ENCODE measurements at places on chromosomes 3 and 15.

GRCh38 chr15:49686599-49686998 lies 65.8 kb downstream of the DTWD1 start:
- no peak for DNase-seq

DNA sequence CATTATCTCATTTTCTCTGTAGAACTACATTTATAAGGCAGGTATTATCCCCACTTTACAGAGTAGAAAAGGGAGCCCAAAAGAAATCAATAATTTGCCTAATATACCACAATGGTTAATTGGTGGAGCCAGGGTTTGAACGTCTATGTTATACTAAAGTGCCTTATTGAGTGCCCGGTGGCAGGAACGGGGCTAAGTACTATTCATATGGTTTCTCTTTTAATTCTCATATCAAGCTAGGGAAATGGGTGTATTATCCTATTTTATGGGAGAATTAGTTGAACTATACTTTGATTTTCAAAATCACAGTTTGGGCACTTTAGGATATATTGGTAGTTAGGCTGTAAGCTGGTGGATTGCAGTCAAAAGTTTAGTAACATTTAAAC lies 1.5 kb downstream of the CEP97 start:
- DNase-seq = no peak

GRCh38 chr3:143952569-143953072 lies 19.0 kb upstream of the DIPK2A start:
- no peak for DNase-seq

DNA sequence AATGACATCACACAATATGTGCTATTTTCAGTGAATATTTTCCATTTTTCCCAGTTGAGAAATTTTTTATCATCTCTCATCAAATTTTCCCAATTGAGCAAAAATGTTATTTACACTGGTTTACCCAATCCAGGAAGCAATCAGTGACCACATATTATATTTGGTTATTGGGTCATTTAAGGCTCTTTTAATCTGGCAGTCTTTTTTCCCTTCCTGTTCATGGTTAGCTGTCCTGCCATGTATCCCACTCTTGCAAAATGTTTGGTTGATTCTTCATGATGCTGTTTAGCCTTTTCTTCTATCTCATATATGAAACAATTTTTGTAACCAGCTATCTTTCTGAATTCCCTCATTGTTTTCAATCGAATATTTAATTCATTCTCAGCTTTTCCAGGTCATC lies 626.0 kb downstream of the RBMS3 start:
- DNase-seq = no peak

DNA sequence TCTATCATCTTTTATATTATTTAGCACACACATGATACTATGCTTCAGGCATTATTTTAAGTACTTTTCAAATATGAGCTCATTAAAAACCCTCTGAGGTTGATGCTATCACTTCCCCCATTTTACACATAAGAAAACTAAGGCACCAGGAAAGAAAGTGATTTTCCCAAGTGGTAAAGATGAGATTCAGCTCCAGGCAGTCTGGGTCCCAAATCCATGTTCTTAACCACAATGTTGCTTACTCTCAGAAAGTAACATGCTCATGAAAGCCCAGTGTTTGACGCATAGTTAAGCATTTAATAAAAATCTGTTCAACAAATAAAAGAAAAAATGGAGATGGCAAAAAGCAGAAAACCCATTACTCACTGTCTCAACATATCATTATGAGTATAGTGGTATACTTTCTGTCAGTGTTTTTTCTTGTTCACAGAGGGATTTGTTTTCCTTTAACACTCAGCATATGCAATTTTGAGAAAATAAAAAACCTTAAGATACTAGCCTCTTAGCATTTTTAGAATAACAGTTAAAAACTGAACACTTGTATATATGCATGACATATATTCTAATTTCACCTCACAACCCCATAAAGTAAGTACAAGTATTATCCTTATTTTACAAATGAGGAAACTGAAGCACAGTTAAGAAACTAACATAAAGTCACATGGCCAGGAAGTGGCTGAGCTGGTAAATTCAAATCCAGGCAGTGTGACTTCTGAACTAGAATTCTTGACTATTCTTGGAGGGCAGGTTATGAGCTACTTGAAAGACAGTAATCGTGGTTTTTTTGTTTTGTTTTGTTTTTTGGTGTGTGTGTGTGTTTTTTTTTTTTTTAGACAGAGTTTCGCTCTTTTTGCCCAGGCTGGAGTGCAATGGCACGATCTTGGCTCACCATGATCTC lies 10.4 kb downstream of the PEAK1 start:
- DNase-seq = no peak

DNA sequence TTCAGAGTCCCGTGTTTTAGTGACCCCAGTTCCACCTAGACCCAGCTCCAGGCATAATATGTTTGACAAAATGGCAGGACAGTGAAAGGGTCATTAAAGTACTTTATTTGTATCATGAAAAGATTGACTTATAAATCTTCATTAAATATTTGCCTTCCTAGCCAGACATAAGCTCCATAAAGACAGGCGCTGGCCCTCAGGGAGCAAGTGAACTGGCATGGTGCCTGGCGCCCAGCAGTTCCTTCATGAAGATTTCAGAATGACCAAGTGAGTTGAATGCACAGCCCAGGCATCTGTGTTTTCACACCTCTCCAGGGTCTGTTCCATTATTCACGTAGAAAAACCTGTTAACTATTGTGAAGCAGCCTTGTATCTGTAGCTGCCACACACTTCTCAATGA lies 166.2 kb downstream of the GAP43 start:
- no peak for DNase-seq

DNA sequence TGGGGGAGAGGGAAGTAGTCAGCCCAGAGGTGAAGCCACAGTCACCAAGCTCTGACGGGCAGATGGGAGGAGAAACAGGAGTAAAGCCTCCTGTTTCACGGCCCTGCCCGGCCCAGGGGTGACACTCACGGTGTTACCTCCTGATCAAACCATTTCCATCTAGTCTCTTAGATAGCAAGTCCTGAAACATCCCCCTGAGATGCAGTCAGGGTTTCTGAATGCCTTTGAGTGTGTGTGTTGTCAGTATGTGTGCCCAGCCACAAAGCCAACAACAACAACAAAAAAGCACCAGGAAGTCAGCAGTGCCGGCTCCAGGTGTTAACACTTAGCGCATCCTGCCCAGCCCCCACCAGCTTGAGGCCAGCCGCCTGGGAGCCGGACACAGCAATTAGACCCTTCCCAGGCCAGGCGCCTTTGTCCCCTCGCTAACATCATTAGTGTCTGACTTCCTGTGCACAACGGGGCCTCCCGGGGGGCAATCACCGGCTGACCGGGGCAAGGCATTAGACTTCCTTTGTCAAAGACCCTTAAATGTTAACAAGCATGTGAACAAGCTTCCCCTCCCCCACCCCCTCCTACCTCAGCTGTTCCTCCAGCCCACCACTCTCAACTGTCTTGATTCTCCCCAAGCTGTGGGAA lies 34.5 kb downstream of the IL17RD start:
- no peak for DNase-seq

GRCh38 chr3:17469954-17470353 lies 272.5 kb downstream of the TBC1D5 start:
- DNase-seq = no peak

GRCh38 chr3:100084100-100084806 lies 30.0 kb downstream of the FILIP1L start:
- no peak for DNase-seq

GRCh38 chr3:157237886-157238285 lies 77.9 kb upstream of the CCNL1 start:
- no peak for DNase-seq

DNA sequence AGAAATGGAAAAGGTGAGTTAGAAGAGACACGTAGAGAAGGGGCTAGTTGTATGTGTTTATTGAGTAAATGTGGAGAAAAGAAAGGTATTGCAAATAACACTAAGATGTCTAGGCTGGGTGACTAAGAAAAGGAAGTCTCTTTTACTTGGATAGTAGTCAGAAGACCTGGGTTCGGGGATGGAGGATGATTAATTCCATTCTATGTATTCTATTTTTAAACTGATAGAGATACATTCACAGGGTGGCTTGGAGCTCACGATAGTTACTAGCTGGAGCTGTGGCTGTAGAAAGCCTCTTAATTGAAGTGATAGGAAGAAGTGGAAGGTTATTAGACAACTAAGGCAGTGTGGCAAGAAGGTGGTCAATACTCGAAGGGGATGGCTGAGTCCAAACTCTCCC lies 65.9 kb upstream of the TNIK start:
- DNase-seq = no peak

GRCh38 chr15:70411143-70411863 lies 313.6 kb upstream of the TLE3 start:
- no peak for DNase-seq

Data from non-pigmented ciliary epithelial cell (primary cell).